LHCN-M2 (cell line): ENCODE measurements at places on chromosomes 3 and 15. TPM values are rescaled to one million over a fixed set of nuclear protein-coding genes. Genes with fewer than 3 reads are reported as not detected.
A peak's percentile ranks its signal among the peaks of the same experiment; 100 is the strongest.

The PLIN1 gene
- 0.06 TPM in 1 of 2 replicates, not detected in the other for total RNA-seq

The LIPC gene
- 0.40 and 1.3 TPM in 2 replicates for total RNA-seq

The GTF2A2 gene
- 73.8 and 90.3 TPM in 2 replicates for total RNA-seq

The FBXO40 gene
- not detected in 2 replicates for total RNA-seq

GRCh38 chr3:11140713-11141104 lies 13.6 kb upstream of the HRH1 start:
- DNase-seq = no peak

DNA sequence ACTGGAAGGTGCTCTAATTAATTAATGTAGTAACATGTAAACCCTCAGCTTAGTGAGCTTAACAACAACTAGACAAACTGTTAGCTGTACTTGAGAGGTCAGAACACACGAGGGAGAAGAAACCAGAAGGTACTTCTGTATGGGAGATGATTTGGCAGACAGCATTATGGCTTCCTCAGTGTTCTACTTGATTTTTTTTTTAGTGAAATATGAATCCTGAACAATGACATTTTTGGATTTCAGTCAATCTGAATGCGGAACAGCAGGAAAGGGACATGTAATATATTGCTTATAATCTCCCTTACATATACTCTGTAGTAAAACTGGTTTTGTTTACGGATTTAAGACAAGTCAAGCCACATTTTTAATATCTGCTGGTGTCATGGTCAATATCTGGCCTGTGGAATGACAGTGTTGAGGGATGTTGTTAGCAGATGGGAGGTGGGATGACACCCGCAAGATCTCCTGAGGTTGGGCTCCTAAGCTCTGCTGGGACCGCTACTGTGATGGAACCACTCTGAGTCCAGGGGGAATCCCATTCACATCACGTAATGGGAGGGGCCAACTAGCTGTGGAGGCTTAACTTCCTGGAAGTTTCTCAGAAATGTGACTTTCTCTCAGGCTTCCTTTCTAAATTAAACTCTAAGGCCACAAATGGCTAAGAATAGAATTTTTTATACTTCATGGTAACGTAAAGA lies 18.7 kb downstream of the TNFAIP8L3 start:
- no peak for DNase-seq

GRCh38 chr15:99135194-99135593 lies 30.3 kb downstream of the SYNM start:
- DNase-seq = peak; percentile 14

GRCh38 chr3:33019981-33020380 lies 68.5 kb downstream of the CCR4 start:
- DNase-seq = no peak

- DNase-seq = peak; percentile 71
Measured at GRCh38 chr15:92797168-92798052, 102.7 kb upstream of the CHD2 start.

- peak; percentile 69 for DNase-seq
Measured at GRCh38 chr3:45923755-45924154, 19.5 kb upstream of the CXCR6 start.

DNA sequence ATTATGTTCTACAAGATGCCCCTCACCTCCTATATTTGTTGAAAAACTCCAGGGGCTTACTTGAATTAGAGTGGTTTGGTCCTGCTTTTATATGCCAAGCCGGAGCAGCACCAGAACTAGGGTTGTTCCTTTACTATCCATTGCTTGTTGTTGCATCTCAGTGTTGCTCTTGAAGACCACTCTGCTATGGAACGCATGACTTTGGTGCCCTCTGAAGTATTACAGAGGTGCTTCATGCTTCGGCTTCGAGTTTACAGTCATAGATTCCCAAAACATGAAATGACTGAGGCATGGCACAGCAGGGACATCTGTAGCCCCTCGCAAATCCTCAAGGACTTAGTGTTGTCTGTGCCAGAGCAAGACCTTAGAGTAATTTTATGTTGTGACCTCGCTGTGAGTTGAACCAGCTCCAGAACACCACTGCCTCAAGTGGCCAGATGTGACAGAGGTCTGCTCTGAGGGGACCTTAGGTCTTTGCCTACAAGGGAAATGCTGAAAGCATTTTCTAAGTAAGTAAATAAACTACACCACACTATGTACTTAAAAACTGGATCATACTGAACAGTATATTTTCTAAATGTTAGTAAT lies 67.2 kb upstream of the SIAH2 start:
- no peak for DNase-seq

DNA sequence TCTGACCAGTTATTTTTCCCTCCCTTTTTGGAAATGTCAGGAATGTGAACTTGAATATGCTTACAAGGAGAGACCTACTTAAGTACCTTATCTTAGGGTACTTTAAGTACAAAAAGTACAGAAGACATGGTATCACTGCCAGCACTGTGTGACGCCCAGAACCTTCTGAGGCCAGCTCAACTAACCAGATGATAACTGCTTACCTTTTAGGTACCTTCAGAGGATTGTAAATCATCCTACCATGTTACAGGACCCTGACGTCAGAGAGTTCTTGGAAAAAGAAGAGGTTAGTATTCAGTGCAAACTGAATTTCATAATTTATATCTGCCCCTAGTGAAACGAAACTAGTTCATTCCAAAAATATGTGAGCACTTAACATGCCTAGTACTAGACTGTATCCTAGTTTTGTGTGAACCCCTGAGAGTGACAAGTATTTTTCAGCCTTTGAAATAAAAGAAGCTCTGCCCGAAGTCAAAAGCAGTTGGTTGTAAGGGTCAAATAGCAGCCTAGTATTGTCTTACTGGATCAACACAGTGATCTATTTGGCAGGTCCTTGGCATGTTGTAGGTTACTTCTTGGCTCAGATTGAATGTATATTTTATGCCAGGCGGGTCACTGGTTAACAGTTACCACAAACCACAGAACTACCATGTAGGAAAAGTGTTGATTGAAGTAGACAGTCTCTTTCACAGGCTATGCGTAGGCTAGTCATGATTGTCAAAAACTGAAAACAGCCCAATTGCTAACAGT lies 23.8 kb upstream of the SNX22 start:
- no peak for DNase-seq

DNA sequence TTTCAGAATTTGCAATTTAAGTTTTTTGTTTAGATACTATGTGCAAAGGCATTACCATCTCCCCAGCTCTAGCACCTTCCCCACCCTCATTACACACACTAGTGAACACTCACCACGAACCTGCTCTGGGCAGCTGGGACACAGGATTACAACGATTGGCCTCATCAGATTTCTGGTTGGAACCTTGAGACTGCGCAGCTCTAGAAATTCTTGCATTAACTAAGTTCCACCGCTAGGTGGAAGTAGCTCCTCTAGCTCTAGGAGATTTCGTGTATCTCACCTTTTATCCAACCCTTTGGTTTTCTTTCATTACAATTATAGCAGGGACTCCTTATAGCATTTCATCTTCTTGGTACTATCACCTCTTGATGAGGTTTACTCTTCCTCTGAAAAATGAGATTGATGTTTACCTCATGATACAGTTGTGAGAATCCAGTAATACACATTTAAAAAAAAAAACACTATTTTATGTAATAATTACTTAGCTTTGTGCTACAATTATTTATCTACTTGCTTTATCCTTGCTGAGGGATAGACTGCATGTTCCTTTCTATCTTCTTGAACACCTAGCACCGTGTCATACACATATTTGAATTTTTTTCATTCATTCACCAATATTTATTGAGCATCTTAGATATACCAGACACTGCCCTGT lies 28.7 kb upstream of the PLOD2 start:
- DNase-seq = peak; percentile 69

DNA sequence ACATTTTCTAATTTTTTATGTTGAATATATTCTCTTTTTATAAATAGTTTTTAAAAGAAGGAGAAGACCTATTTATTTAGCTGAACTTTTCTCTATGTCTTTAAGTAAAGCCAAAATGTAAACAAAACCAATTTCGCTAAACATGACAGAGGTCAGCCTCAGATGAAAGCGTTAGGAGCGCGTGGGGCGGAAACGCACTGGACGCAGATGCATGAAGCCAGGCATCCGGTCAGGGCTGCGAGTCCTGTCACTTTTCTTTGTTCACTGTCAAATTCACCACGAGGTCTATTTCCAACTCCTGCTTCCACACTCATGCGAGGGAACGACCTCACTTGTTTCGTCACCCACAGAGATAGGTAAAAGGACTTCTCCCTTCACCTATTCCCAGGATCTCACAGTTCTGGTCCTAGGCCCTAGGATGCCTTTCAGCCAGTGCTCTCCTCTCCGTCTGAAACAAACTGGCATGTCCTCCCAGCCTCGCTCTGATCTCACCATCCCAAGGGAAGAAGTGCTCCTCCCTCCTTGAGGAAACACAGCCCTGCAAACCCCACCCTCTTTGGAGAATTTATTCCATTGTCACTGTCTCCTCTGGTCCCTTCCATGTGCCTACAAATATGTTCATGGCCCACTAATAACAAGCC lies 57.9 kb downstream of the ITGB5 start:
- DNase-seq = no peak

GRCh38 chr15:82132742-82133141 lies 86.9 kb upstream of the MEX3B start:
- peak; percentile 97 for DNase-seq

GRCh38 chr3:59280113-59280512 lies 230.3 kb upstream of the CFAP20DC start:
- no peak for DNase-seq

GRCh38 chr3:87088430-87088992 lies 97.6 kb upstream of the VGLL3 start:
- peak; percentile 44 for DNase-seq
